ENCODE measurements at places on chromosomes 7 and 10. TPM values are rescaled to one million over a fixed set of nuclear protein-coding genes. Genes with fewer than 3 reads are reported as not detected.

- no peak for DNase-seq
- H3K27me3 ChIP-seq, result no peaks in the 10 kb centered on the region
- H3K36me3 ChIP-seq, result peaks cover 56% of the 10 kb centered on the region
- no peak overlapping the region for H3K4me3 ChIP-seq
- H3K4me1 ChIP-seq, result peaks cover 26% of the 10 kb centered on the region
Measured at GRCh38 chr10:22579826-22580225, 134.6 kb downstream of the PIP4K2A start.

DNA sequence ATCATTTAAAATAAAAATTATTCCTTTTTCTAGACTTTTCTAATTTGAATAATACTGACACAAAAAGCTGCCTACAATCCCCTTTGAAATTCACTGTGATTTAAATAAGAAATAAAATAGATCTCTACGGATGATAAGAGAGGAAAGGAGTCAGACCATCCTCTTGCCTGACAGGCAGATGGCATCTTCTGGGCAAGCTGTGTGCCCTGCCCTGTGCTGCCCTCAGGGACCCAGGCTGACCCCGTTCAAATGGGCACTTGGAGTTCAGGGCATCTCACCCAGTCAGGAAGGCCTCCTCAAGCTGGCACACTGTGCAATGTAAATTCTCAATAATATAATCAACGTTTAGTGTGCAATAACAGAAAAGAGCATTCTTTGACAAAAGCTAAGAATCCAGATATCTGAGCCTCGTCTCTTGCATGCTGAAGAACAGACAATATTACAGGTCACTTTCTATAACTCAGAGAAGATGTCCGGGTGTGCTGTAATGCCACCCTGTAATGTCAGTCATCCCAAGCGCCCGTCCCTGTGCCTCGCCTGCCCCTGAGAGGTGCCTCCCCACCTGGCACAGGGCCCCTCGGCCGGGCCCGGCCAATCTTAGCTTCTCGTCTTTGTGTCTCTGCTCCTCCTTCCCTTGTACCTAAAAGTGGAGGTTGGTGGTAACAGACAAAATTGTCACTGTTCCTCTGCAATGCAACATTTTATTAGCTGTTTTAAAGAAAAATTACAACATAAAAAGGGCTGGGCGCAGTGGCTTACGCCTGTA is 263.3 kb downstream of the COBL start:
- no peak overlapping the region for H3K4me3 ChIP-seq
- H3K27ac ChIP-seq, result no peak overlapping the region
- peaks cover 10% of the 10 kb centered on the region for H3K27me3 ChIP-seq
- DNase-seq, result no peak
- H3K36me3 ChIP-seq, result no peaks in the 10 kb centered on the region
- no peaks in the 10 kb centered on the region for H3K4me1 ChIP-seq

- no peak overlapping the region for H3K4me3 ChIP-seq
- H3K4me1 ChIP-seq, result no peaks in the 10 kb centered on the region
- no peak for DNase-seq
- peaks cover 6% of the 10 kb centered on the region for H3K27me3 ChIP-seq
Measured at GRCh38 chr7:35356495-35356894, 102.6 kb upstream of the TBX20 start.

DNA sequence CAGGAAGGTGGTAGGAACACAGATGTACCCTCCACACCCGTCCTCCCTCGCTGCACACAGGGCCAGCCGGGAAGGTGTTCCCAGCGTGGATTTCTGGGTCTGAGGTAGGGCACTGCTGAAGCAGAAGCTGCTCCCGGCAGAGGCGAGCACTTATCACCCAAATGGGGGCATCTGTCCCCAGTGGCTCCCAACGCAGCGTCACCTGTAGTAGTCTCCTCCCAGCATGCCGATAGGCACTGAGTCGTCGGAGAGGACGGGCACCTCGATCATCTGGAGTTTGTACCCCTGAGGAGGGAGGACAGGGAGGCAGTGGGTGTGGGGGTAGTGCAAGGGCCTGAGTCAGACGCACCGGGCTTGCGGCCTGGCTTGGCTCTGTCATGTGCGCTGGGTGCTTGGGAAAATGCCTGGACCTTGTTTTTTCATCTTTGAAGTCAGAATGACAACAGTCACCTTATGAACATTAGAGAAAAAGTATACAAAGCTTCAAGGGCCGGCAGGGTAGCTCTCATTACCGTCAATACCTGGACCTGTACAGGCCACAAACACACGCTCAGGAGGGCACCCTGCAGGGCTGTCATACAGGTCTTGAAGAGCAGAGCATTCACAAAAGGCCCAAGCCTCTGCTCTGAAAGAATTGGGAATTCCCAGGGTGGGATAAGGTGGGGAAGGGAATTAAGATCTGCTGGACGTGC is 3.1 kb upstream of the PYROXD2 start:
- H3K27me3 ChIP-seq, result no peaks in the 10 kb centered on the region
- H3K27ac ChIP-seq, result no peak overlapping the region
- no peak for DNase-seq
- peaks cover 15% of the 10 kb centered on the region for H3K4me1 ChIP-seq
- H3K36me3 ChIP-seq, result peaks cover 9% of the 10 kb centered on the region

- no peaks in the 10 kb centered on the region for H3K27me3 ChIP-seq
- H3K4me1 ChIP-seq, result no peaks in the 10 kb centered on the region
- H3K36me3 ChIP-seq, result no peaks in the 10 kb centered on the region
- no peak overlapping the region for H3K4me3 ChIP-seq
- DNase-seq, result no peak
Measured at GRCh38 chr7:89023877-89024276, 228.3 kb upstream of the TEX47 start.

DNA sequence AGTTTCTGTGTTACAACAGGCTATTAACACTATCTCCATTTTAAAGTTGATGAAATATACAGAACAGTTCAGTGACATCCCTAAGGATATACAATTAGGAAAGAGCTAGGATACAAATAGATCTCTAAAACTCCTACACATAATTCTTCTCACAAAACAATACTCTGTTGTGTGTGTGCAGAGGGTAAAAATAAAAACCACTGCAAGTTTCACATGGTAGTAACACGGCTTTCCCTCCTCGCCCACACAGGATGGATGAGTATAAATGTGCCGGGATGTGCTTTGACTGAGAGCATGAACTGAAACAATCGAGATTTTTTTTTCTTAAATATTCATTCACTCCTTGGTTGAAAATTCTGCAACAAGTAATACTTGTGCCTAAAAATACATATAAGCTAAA is 131.5 kb upstream of the C1QL3 start:
- no peak overlapping the region for H3K27ac ChIP-seq
- H3K27me3 ChIP-seq, result no peaks in the 10 kb centered on the region
- DNase-seq, result no peak
- H3K4me3 ChIP-seq, result no peak overlapping the region

GRCh38 chr10:119516381-119517234 is 25.9 kb downstream of the RGS10 start:
- peak overlapping the region; percentile 59 for H3K4me3 ChIP-seq
- H3K27me3 ChIP-seq, result no peaks in the 10 kb centered on the region
- H3K27ac ChIP-seq, result peak overlapping the region; percentile 91
- H3K36me3 ChIP-seq, result peaks cover 37% of the 10 kb centered on the region

DNA sequence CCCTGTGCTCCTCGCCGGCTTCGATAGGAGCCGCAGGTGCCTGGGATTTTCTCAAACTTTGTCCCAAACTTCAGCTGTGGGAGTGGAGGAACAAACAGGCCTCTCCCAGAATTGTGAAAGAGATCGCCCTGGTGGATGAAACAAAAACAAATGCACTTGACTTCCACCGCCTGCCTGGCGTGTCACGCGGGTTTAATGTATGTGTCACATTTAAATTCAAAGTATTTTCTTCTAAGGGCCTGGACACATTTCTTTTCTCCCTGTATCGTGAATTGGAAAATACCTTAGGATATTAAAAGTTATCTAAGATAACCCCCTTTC is 694 bp upstream of the WASL start:
- H3K27ac ChIP-seq, result peak overlapping the region; percentile 88
- peak overlapping the region; percentile 96 for H3K4me3 ChIP-seq
- peaks cover 10% of the 10 kb centered on the region for H3K36me3 ChIP-seq

DNA sequence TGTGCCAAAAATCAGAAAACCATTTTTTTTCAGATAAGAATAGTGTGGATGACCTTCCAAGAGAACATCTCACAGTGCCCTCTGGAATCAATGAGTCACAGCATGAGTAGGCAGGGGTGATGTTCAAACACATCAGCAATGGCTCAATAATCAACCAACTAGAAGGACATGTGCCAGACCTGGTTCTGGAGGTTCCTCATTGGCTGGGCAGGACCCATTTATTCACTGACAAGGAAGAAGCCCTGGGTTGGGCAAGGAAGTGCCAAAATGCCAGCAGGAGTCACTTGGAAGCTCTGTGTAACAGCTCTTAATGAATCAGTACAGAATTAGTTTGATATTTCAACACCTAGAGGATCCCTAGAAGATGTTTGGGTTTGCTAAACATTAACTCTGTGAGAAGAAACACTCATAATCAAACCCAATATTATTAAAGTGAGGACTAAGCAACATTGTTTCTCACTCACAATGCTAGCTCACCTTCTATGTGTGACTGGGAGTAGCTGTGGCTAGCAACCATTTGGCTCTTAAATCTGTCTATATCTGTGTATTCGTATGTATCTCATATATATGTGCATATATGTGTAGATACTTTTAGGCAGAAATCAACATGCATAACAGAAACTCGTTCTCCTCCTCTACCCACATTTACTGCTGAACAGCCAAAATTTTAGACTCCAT is 72.3 kb upstream of the APBB1IP start:
- H3K4me1 ChIP-seq, result no peaks in the 10 kb centered on the region
- H3K4me3 ChIP-seq, result no peak overlapping the region

DNA sequence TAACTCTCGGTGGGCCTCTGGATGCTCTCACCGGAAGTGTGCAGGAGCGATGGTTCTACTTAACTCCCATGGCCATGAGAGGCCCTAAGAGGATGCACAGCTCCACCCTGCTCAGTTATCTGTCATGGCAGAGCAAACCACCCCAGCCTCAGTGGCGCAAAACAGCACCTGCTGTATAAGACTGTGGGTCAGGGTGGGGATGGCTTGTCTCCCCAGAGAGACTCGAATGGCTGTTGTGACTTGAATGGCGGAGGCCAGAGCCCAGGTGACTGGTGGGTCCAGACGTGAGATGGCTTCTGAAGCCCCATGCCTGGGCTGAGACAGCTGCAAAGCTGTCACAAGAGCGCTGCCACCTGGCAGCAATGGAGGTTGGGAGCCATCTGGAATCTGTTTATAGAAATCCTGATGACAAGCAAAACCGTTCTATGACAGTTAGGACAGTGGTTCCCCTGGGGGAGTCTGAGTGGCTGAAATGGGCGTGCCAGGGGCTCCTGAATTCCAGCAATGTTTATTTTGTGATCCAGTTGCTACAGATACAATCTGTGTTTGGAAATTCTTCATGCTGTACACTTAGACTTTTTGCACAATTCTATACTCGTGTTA is 490.5 kb downstream of the TCERG1L start:
- H3K4me3 ChIP-seq, result no peak overlapping the region
- no peaks in the 10 kb centered on the region for H3K27me3 ChIP-seq
- no peak for DNase-seq
- H3K4me1 ChIP-seq, result no peaks in the 10 kb centered on the region
- H3K27ac ChIP-seq, result no peak overlapping the region

GRCh38 chr10:95729323-95730055 is 26.5 kb upstream of the ENTPD1 start:
- no peak overlapping the region for H3K4me3 ChIP-seq
- no peaks in the 10 kb centered on the region for H3K4me1 ChIP-seq
- H3K36me3 ChIP-seq, result peaks cover 21% of the 10 kb centered on the region
- H3K27ac ChIP-seq, result no peak overlapping the region

- H3K4me3 ChIP-seq, result no peak overlapping the region
- H3K27me3 ChIP-seq, result no peaks in the 10 kb centered on the region
- H3K36me3 ChIP-seq, result peaks cover 1% of the 10 kb centered on the region
- peaks cover 6% of the 10 kb centered on the region for H3K4me1 ChIP-seq
- H3K27ac ChIP-seq, result no peak overlapping the region
Measured at GRCh38 chr7:30364773-30365172, 80.4 kb downstream of the ZNRF2 start.

- no peak overlapping the region for H3K4me3 ChIP-seq
- peaks cover 10% of the 10 kb centered on the region for H3K4me1 ChIP-seq
- H3K27me3 ChIP-seq, result peaks cover 15% of the 10 kb centered on the region
Measured at GRCh38 chr7:116172353-116172752, 38.0 kb upstream of the TES start.

Gene BTBD16
- total RNA-seq, result not detected

DNA sequence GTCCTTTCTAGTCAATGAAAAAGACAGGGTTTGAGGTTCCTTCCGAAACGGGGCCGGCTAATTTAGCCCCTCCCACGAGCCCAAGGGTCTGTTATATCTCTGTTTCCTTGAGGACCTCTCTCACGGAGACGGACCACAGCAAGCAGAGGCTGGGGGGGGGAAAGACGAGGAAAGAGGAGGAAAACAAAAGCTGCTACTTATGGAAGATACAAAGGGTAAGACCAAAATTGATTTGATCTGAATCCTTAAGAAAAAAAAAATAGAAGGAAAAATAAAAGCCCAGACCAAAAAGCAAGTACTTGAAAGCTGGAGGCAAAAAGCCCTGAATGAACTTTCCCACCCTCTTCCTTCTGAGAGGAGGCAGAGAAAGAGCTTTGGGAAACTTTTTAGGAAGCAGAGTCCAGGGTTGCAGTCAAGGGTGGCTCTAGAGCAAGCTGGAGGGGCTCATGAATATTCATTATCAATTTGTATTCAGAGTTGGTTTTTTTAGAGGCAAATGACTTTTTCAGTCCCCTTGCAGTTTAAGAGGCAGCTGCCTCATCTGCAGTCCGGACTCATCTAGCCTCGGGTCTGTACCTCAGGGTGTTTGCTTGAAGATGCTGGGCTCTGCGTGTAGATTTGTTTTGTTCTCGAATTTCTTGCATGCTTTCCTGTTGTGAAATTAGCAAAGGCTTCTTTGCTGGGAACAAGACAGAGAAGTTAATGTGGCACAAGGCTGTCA is at the start of gene ENTPD1:
ENTPD1 (plus strand) TSS at position 123 of the 721 bp plus-strand sequence; CDS start at position 200, 77 bp downstream.
- peak within 1 kb of the TSS; percentile 89 for H3K4me3 ChIP-seq
- peak within 1 kb of the TSS; percentile 95 for H3K27ac ChIP-seq
- peaks cover 5% of the 10 kb centered on the region for H3K27me3 ChIP-seq
- peaks cover 50% of the 10 kb centered on the region for H3K36me3 ChIP-seq
- peaks cover 57% of the 10 kb centered on the region for H3K4me1 ChIP-seq
- DNase-seq, result peak; percentile 49

Gene CC2D2B
- total RNA-seq, result 4.2 TPM

GRCh38 chr7:150731916-150732315 is 5.3 kb upstream of the GIMAP5 start:
- peak; percentile 72 for DNase-seq
- H3K36me3 ChIP-seq, result peaks cover 35% of the 10 kb centered on the region

GRCh38 chr10:73054286-73054685 is 42.4 kb downstream of the P4HA1 start:
- H3K4me3 ChIP-seq, result no peak overlapping the region
- no peak for DNase-seq
- peaks cover 28% of the 10 kb centered on the region for H3K36me3 ChIP-seq
- no peak overlapping the region for H3K27ac ChIP-seq
- H3K27me3 ChIP-seq, result no peaks in the 10 kb centered on the region

- H3K27me3 ChIP-seq, result no peaks in the 10 kb centered on the region
- no peaks in the 10 kb centered on the region for H3K4me1 ChIP-seq
- no peak for DNase-seq
- H3K36me3 ChIP-seq, result no peaks in the 10 kb centered on the region
Measured at GRCh38 chr7:33716581-33717477, 188.5 kb upstream of the BMPER start.

- no peak for DNase-seq
- no peaks in the 10 kb centered on the region for H3K36me3 ChIP-seq
- H3K4me1 ChIP-seq, result no peaks in the 10 kb centered on the region
- H3K27me3 ChIP-seq, result peaks cover 6% of the 10 kb centered on the region
Measured at GRCh38 chr7:124777268-124777667, 11.7 kb upstream of the GPR37 start.

GRCh38 chr10:60209874-60210570 is 179.7 kb downstream of the ANK3 start:
- H3K36me3 ChIP-seq, result peaks cover 3% of the 10 kb centered on the region
- peaks cover 13% of the 10 kb centered on the region for H3K4me1 ChIP-seq
- peak overlapping the region; percentile 51 for H3K27ac ChIP-seq

- no peaks in the 10 kb centered on the region for H3K4me1 ChIP-seq
- DNase-seq, result no peak
- H3K27ac ChIP-seq, result no peak overlapping the region
- H3K36me3 ChIP-seq, result no peaks in the 10 kb centered on the region
Measured at GRCh38 chr7:28672397-28672797, 260.1 kb downstream of the CREB5 start.

Gene TOMM7
- total RNA-seq, result 229 TPM

All from activated CD8-positive, alpha-beta memory T cell treated with anti-CD3 and anti-CD28 coated beads, Interleukin-2, amount 10 ng/mL, durations not matched to agents 7 days and 5 days (primary cell).